ENCODE measurements at places on chromosomes 7 and 10. TPM values are rescaled to one million over a fixed set of nuclear protein-coding genes. Genes with fewer than 3 reads are reported as not detected.

GRCh38 chr10:117751259-117751658, 208.7 kb downstream of the EMX2 start:
- no peak for DNase-seq

- no peak for DNase-seq
Observed at GRCh38 chr10:86918022-86918471, 39.4 kb downstream of the MMRN2 start.

Gene TWIST1
- total RNA-seq = 7.1 TPM

Gene POLL
- total RNA-seq = 15.5 TPM

Gene CYP26A1
- total RNA-seq = not detected
